Kidney tubule cell (primary cell): ENCODE measurements at places on chromosomes 12 and 14.

- no peak for DNase-seq
These were observed 27.7 kb upstream of the PEX5 start for GRCh38 chr12:7161811-7162210.

- no peak for DNase-seq
These were observed 15.5 kb downstream of the DCAF5 start for GRCh38 chr14:69137416-69137815.

DNA sequence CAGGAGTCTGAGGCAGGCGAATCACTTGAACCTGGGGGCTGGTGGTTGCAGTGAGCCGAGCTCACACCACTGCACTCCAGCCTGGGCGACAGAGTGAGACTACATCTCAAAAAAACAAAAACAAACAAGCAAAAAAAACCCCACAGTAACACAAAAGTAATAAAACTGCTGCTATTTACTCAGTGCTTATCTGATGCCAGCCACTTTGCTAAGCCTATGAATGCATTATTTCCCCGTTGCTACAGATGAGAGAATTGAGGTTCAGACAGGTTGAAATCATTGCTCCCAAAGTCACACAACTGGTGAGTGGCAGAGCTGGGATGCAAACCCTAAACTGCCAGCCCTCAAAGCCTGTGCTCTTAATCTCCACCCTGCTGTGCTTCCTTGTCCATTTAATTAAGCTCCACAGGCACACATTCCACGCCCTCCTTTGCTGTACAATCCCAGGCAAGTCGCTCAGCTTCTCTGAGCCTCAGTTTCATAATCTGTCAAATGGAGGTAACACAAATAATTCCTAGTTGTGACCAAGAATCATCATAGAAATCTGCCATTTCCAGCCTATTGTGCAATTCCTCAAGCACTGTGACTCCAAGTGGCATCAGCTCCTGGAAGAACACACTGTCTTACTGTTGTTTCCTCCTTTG is 5.7 kb upstream of the OAS3 start:
- DNase-seq = no peak

GRCh38 chr12:89239534-89239933 is 112.8 kb downstream of the DUSP6 start:
- DNase-seq = no peak

DNA sequence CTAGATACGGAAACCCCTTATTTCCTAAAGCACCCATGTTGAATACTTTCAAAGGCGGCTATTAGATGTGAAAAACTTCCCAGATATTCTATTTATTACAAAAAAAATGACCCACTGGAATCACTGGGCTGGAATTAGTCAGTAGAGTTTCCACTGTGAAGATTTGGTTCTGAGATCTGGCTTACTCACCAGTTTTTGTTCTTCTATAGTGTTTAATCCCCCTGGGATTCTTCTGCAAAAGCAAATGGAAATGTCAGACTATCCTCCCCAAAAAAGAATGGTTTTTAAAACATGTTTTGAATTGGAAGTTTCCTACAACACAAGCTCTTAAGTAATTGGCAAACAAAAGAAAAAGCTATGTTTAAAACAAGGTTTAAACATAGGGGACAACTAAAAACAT is 166.4 kb downstream of the STXBP6 start:
- no peak for DNase-seq
